Effector CD4-positive, alpha-beta T cell (primary cell): ENCODE measurements at places on chromosomes 5 and 9.

GRCh38 chr5:1242733-1243486 lies 17.7 kb downstream of the SLC6A18 start:
- DNase-seq: no peak

DNA sequence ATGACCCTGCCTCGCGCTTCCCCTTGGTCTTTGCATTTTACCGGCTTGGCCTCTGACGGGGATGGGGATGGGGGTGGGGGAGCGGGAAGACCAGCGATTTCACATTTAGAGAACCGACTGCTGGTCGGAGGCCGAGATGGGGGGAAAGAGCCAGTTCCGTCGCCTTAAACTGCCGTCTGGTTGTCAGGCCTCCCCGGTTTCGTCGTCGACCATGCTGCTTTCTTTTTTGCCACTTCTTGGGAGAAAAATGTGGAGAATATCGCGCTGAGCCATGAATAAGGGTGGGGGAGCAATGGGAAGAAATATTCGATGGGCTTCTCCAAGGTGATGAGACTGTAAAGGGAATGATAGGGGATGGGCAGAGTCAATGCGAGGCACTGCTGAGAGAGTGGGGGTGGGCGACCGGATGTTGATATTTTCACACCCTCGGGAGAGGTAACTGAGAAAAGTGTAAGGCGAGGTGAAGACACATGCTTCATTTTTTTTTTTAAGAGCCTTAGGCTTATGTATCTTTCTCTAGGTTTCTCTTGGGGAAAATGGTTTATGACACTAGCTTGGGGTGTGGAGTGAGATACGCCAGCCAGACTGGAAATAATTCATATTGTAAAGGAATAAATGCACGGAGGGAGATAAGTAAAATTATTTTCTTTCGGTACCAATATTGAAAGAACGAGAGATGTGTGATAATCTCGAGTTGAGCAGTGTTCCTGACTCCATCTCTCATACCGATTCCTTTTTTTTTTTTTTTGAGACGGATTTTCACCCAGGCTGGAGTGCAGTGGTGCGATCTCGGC lies 1.1 kb downstream of the KIF2A start:
- DNase-seq: peak; percentile 46

DNA sequence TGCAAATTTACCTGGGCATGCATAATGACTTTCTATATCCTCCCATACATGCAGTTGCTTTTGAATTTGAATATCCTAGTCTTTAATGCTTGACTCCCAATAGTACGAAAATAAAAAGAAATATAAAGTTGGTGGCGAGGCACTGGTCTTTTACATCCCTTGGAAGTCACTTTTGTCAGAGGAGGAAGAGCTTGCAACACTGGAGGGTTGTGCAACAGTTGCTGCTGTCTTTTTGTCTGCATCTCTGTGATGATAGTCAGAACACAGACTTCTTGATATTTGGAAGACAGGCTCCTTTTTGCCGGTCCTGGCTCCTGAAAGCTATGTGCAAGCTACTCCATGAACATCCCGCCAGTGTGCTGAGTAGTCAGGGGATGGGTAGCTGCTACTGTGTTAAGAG lies 16.8 kb upstream of the SGCD start:
- DNase-seq: no peak

GRCh38 chr9:107838766-107839165 lies 349.2 kb upstream of the KLF4 start:
- DNase-seq: no peak

DNA sequence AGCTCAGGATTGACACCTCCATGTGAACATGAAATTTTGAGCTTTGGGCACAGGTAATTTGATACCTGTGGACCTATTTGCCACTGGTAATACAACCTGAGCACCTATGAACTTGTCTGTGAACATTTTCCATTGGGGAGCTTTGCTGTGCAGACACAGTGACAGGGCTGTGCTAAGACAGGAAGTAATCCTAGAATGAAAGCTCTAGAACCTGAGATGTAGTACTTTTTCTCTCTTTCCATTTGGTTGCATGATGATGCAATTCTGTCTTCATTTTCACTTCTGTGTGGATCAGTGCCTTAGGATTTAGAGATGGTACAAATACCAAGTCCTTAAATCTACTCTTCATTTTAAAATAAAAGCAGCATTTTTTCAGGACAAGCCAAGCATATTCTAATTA lies 216.9 kb downstream of the NR3C1 start:
- DNase-seq: no peak

DNA sequence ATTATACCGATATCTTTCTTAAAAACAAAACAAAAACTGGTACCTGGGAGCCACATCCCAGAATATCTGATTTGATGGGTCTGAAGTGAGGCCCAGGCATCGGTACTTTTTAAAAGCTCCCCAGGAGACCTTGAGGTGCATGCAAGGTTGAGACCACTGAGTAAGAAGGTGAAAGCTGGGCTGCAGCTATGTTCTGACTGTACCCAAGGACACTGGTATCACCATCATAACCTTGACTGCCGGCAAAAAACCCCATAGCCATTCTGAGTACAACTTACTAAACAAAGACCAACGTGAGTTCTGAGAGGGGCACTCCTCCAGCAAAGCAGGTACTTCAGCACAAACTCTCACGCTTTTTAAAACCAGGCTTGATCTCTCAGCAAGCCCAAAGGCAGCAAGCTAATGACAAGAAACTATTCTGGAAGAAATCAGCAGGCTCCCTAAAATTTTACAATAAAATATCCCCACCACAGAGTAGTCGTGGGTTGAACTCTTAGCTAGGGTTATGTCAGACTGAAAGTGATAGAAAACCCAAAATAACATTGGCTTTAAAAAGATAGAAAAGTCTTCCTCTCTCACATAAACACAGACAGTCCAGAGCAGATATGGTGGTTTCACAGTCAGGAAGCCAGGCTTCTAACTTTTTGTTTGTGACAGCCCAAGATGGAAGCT lies 263.9 kb downstream of the SAXO1 start:
- DNase-seq: no peak

DNA sequence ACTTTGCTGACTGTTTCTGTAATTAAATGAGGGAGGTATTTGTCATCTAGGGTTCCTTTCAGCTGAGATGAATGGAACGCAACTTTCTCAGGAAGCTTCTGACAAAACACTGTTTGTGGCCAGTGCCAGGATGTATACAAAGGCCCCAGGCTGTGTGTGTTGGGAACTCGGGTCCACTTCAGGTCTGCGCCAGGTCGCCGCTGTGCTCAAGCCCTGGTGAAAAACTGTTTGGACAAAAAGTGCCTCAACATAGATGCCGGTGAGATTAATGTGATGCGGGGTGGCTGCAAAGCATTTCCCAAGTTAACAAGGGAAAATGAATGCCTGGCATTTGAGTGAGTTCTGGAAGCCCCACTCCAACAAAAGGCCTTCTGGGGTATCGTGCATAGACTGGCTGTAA lies 156.4 kb downstream of the GABBR2 start:
- DNase-seq: no peak

GRCh38 chr5:130795037-130795436 lies 370.0 kb downstream of the HINT1 start:
- no peak for DNase-seq

- DNase-seq: no peak
These were observed 173.1 kb downstream of the CACNA1B start for GRCh38 chr9:138050472-138051330.

DNA sequence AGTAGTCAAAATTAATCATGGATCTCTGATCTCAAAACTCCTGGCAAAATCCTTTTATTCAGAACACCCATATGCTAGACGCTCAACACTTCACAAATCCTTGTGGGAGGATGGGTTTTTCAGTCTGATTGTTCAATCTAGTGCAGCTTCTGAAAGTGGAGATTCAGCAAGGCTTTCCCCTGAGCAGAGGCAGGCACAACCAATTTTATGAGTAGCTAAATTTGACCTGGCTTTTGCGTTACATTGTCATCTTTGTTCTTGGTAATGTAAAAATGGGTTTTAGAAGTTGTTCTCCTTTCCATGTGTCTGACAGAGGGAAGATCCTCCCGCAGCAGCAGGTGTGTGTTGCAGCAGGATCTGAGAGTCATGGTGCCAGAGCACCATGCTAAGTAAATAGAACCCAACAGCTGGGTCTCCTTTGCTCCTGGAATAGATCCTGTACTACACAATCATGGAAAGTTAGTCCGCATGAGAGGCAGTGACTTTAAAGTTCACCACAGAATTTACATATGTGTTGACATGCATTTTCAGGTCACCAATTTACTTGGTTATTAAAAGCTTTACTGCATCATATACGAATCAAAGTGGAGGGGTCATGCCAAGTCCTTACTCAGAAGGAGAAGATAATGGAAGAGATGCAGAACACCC lies 70.1 kb upstream of the MEF2C start:
- DNase-seq: no peak

GRCh38 chr5:114265432-114266060 lies 96.3 kb upstream of the KCNN2 start:
- no peak for DNase-seq

- DNase-seq: no peak
These were observed 458.9 kb upstream of the C9orf72 start for GRCh38 chr9:28032268-28032590.

GRCh38 chr9:91411096-91411771 lies 12.4 kb downstream of the NFIL3 start:
- DNase-seq: no peak

GRCh38 chr5:194603-195209 lies 3.4 kb downstream of the LRRC14B start:
- no peak for DNase-seq

DNA sequence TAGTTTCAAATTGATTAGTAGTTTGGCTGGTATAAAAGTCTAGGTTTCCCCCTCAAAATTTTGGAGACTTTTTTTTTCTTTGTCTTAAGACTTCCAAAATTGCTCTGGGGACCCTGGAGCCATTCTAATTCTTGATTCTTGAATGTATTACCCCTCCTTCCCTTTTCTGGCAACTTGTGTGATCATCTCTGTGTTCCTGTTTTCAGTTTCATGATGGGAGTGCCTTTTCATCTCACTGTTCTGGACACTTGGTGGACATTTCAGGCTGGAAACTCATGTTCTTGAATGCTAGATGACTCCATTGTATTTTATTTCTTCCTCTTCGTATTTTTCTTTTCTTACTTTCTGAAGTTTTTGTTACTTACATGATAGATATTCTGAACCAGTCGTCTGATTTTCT lies 57.3 kb upstream of the LRRC70 start:
- DNase-seq: no peak

DNA sequence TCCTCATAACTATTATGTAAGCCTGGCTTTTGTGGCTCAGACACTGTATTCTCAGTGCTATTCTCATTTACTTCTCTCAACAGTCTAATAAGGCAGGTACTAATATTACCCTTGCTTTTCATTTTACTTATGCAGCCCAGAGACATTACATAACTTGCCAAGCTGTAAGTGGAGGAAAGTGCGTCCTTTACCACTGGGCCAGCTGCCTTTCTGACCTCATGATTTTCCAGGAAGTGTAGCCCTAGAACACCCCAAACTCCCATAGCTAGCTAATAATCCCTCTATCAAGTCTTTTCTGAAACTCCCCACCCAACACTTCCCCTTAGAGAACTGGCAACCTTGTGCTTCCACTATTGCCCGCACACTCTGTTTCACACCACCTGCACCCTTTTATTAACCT lies 192.9 kb upstream of the HMHB1 start:
- DNase-seq: no peak

GRCh38 chr5:160824301-160825001 lies 27.6 kb downstream of the ATP10B start:
- no peak for DNase-seq

GRCh38 chr9:29644514-29644913 lies 2071.2 kb upstream of the C9orf72 start:
- no peak for DNase-seq

GRCh38 chr5:142820447-142820846 lies 50.3 kb downstream of the ARHGAP26 start:
- DNase-seq: no peak

DNA sequence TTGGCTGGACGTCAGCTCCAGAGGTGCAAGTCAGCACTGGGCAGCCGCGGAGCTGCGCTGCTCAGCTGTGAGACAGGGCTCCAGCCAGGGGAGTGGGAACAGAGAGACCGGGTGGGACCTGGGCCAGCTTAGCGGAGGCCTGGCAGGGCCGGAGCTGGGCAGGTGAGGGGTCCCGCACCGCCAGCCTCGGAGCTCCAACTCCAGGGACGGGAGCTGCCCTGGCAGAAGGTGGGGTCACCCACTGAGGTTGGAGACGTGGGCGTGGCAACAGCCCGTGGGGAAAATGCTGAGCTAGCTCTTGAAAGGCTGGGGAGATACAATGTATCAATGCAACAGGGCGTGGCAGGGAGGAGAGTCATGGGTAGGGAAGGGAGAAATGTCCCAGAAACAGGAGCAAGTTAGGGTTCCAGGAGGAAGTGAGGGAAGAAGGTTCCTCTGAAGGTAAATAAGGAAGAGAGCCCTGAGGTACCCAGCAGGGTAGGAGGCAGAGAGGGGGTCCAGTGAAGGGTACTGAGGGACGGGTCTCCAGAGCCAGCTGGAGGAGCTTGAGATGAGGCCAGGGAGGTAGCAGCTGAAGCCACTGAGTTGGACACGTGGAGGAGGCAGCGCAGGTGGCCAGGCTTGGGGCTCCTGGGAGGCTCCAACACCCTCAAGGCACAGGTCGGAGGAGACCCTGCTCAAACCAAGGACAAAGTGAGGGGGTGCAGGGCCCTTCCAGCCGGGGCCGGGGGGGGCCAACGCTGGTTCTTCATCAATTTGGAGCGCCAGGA lies 736 bp upstream of the NKD2 start:
- no peak for DNase-seq

GRCh38 chr9:37377688-37378612 lies 44.5 kb upstream of the GRHPR start:
- no peak for DNase-seq

GRCh38 chr9:1490341-1491232 lies 440.4 kb downstream of the DMRT2 start:
- DNase-seq: no peak

- DNase-seq: no peak
These were observed 291.9 kb downstream of the NFIB start for GRCh38 chr9:14021871-14022525.

- no peak for DNase-seq
These were observed 85.7 kb upstream of the RNF38 start for GRCh38 chr9:36485647-36486328.

GRCh38 chr5:178461004-178461730 lies 129.0 kb downstream of the COL23A1 start:
- peak; percentile 9 for DNase-seq

- DNase-seq: no peak
These were observed 1.3 kb upstream of the NFIB start for GRCh38 chr9:14314929-14315874.
